SK-N-MC (cell line): ENCODE measurements at places on chromosomes 11 and 22.

- no peak for DNase-seq
Measured at GRCh38 chr22:49735411-49735900, 92.2 kb downstream of the BRD1 start.

DNA sequence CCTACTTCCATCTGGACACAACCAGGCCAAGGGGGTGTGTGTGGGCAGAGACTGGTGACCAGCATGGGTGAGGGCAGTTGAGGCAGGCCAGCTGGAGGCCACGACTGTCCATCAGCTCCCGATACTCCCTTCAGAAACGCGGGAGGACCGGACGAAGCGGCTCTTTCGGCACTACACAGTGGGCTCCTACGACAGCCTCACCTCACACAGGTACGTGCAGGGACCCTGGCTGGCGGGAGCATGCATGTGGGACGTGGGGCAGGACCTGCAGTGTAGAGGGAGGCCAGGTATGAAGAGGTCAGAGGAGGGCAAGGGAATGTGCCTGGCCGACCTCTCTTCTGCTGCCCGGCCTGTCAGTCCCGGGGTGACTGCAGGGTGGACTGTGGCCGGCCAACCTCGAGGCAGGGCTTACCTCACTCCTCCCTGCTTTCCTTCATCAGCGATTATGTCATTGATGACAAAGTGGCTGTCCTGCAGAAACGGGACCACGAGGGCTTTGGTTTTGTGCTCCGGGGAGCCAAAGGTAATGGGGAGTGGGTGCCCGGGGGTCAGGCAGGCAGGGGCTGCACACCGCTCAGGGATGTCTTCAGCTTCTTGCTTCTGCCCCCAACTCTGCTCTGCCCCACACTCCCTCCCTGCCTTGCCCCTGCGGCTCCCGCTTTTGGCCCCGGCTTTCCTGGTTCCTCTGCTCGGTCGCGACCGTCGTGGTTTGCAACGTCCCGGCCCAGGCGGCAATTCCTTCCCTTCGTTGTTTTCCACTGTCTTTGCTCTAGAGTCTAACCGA lies 31.3 kb downstream of the SHANK3 start:
- no peak for DNase-seq

- no peak for DNase-seq
Measured at GRCh38 chr11:123641495-123641840, 13.0 kb downstream of the SCN3B start.

GRCh38 chr11:2149864-2150847 lies 10.9 kb downstream of the INS start:
- peak; percentile 8 for DNase-seq

- DNase-seq = no peak
Measured at GRCh38 chr22:38460426-38460840, 5.4 kb upstream of the KCNJ4 start.

DNA sequence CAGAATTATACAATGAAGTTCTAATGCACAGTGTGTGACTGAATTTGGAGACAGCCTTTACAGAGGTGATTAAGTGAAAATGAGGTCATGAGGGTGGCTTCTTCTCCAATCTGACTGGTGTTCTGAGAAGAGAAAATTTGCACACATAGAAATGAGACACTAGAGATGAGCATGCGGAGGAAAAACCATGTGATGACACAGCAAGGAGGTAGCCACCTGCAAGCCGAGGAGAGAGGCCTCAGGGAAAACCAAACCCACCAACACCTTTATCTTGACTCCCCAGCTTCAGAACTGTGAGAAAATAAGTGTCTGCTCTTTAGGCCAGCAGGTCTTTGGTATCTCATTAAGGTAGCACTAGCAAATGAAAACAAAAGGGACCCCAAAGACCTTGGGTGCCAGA lies 93.2 kb downstream of the GGTLC2 start:
- DNase-seq = no peak
